ENCODE measurements at places on chromosomes 11 and 22.

DNA sequence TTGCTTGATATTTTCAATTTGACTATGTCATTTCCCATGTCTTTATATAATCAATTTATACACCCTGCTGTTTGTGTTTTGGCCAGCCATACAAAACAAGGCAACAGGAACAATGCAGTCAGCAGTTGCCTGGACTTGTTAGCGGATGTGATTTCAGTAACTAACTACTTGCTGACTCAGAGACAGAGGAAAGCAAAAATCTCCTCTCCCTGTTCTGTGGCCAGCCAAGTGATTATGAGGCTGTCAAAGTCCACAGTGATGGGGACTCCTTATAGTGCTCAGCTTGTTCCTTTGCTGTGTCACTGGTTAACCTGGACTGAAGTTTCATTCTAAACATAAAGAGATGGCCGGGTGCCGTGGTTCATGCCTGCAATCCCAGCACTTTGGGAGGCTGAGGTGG is 32.6 kb upstream of the APLP2 start:
- no peak for DNase-seq

DNA sequence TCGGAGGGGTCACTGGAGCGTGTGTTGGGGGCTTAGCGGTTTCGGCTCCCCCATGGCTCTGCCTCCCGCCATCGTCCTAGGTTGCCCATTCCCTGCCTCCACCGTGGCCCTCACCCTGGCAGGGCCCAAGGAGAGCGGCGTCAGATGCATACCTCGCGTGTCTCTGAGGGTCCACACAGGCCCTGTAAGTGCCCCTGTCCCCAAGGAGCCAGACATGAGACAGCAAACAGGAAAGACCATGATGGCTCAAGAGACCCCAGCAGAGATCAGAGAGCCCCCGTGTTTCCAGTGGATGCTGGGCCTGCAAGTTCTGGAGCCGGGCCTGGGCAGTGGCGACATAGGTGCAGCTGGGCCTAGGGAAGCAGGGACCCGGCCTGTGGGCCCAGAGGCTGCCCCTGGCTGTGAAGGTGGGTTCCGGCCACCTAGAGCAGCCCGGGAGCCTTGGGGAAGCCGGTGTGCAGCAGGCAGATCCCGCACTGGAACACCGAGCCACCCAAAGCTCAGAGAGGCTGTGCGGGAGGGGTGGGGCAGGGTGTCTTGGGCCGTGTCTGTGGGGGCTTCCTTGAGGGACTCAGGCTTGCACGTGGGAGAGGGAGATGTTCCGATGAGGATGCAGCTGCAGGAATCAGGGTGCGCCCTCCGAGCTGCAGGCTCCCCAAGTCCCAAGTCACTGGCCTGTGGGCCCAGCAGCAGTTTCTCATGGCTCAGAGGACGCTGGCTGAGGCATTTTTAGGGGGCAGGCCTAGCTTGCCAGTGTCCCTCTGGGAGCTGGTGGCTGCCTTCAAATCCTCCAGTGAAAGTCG is 126.4 kb downstream of the KCNQ1OT1 start:
- DNase-seq: no peak

DNA sequence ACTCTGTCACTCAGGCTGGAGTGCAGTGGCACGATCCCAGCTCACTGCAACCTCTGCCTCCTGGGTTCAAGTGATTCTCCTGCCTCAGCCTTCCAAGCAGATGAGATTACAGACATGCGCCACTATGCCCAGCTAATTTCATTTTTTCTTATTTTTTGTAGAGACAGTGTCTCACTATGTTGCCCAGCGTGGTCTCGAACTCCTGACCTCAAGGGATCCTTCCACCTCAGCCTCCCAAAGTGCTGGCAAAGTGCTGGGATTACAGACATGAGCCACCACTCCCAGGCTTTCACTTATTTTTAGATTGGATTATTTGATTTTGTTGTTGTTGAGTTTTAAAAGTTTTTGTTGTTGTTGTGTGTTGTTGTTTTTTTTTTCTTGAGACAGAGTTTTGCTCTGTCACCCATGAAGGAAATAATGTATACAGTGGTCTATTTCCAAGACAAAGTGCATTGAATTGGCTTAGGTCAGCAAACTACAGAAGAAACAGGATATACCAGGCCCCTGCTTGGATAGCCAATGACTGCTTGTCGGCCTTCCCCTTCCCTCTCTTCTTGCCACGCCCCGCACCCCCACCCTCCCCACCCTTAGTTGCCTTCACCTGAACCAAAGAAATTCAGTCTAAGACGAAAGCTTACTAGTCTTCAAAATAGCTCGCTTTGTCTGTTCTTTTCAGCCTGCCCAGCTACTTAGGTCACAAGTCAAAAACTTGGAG is 91.8 kb upstream of the CLDN5 start:
- no peak for DNase-seq

- no peak for DNase-seq
These were observed 18.1 kb downstream of the POLA2 start for GRCh38 chr11:65279741-65280440.

DNA sequence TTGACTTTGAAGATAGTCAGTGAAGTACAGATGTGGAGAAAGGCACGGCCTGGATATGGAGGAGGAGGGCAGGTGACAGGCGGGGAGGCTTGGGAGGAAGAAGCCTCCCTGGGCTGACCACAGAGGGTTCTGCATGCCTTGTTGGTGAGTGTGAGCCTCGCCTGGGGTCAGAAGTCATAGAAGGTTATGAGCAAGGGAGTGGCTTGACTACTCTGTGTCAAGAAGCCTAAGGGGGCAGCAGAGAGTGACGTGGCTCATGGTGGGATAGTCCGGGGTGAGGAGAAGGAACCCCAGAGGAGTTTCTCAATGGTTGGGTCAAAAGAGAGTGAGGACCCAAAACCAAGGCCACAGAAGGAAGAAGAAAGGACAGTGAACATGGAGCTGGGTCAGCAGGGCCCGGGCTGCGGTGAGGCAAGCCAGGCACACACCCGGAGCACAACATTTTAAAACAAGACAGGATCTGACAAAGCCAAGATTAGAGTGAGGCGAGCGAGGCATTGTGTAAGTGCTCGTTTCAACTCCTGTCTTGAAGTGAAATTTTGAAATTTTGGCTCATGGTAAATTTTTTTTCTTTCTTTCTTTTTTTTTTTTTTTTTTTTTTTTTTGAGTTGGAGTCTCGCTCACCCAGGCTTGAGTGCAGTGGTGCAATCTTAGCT is 31.9 kb downstream of the PDGFB start:
- no peak for DNase-seq

- no peak for DNase-seq
These were observed 42.7 kb downstream of the WEE1 start for GRCh38 chr11:9616042-9616675.

DNA sequence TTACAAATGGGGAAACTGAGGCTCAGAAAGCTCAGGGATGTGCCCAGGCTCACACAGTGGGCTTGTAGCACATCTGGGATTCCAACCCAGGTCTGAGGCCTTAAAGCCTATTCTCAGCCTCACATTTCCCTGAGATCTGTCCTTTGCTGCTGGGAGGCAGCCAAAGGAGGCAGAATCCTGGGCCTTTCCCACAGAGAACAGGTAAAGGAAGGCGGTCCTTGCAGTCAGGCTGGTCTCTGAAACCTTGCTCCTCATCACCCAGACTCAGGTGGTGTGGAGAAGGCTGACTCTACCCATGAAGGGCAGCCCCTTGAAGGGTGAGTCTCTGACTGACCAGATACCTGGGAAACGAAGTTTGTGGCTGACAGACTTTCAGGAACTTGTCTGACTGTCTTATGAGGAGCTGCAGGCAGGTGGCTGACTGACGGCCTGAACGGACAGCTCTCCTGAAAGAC is 7.8 kb downstream of the SLCO2B1 start:
- DNase-seq: no peak

GRCh38 chr22:46471901-46472721 is 65.3 kb downstream of the CELSR1 start:
- no peak for DNase-seq

- DNase-seq: no peak
These were observed 10.4 kb upstream of the EMID1 start for GRCh38 chr22:29195118-29195963.

- peak; percentile 80 for DNase-seq
These were observed 78.3 kb upstream of the AKIP1 start for GRCh38 chr11:8832571-8833260.

- no peak for DNase-seq
These were observed 451.3 kb downstream of the METTL15 start for GRCh38 chr11:28559492-28559891.

GRCh38 chr11:66745356-66746235 is 16.6 kb upstream of the SPTBN2 start:
- DNase-seq: no peak

- no peak for DNase-seq
These were observed 21.6 kb upstream of the GDPD4 start for GRCh38 chr11:77322926-77323590.

DNA sequence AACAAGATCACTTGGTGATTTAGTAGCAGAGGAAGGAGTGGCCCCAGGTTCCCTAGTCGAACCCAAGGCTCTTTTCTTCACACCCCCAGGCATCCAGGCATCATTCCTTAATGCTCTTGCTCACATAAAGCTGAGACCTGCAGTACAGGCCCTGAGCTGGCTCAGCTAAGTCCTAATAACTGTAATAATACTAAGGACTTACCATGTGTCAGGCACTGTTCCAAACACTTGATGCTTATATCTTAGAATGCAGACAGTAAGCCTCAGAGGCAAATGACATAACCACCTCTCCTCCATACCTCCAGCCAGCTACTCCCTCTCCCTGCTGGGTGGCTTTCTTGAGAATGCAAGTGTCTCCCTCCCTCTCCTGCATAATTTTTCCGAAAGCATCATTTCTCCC is 33.2 kb downstream of the ANKK1 start:
- DNase-seq: no peak

GRCh38 chr11:58525037-58525614 is 17.2 kb upstream of the OR5B21 start:
- no peak for DNase-seq

DNA sequence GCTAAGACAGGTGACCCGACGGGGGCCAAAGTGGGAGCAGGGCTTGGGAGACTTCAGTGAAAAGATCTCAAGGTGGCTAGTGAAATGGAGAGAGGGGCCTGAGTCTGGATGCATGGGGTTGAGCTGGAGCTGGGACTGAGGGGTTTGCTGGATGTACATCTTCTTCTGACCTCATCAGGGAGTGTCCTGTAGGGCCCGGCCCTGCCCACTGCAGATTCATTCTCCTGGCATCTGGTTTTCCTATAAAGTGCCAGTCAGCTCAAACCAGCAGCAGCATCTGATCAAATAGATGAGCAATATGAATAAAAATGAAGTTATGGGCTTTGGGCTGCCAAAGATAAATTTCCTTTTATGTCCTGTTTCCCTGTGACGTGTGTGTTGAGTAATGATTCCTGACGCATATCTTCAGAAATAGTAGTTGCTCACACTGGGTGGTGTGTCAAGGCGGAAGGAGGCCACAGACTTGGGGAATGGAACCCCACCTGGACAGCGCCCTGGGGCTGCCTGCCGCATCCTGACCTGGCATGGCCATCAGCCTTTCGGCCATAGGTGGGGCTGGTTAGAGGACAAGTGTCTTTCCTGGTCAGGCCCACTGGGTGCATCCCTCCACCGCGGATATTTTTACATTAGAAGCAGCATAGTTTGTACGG is 135.4 kb downstream of the OSBP2 start:
- no peak for DNase-seq

DNA sequence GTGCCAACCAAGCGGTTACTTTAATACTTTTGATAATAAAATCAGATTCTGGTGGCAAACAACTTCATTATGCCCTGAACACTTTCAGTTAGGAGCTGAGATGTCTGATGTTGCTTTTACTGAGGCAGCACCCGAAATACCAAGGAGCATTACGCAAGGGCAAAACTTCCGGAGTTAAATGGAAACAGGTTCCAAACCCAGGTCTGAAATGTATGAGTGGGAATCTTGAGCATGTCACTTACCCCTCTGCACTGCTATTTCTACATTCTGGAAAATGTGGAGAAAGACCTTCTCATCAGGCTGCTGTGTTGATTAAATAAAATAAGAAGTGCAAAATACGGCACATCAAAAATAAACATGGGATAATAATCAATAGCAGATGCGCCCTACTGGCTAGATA is 315.1 kb downstream of the LARGE1 start:
- DNase-seq: no peak

DNA sequence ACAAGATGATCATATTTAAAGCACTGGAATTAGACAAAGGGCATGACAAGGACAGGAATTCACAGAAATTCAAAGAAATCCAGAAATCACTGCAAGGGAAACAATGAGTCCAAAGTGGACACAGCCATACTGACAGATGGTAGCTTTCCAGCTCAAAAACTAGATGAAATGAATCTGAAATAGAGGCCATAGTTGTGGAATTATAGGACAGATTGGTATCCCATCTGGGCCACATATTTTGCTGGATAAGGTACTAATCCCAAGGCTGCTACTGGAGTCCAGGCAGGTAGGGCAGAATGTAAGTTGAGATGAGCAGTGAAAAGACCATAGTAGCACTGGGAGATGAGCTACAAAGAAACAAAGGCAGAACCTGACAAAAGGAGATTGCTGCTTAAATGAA is 258.3 kb upstream of the ANO3 start:
- DNase-seq: peak; percentile 73

DNA sequence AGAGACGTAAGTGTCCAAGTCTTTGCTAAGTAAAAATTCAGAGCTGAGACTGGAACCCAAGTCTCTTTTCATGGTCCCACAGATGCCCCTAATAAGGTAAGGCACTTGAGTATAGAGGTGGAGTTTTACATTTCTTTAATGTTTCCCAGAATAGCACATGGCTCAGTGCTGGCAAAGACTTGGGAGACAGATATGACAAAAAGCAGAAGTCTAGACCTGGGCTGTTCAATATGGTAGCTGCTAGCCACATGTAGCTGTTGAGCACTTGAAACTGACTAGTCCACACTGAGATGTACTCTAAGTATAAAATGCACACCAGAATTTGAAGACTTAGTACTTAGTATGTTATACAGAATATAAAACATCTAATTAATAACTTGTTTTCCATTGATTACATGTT is 17.6 kb downstream of the VSTM5 start:
- no peak for DNase-seq
